ENCODE measurements at places on chromosomes 12 and 14.

DNA sequence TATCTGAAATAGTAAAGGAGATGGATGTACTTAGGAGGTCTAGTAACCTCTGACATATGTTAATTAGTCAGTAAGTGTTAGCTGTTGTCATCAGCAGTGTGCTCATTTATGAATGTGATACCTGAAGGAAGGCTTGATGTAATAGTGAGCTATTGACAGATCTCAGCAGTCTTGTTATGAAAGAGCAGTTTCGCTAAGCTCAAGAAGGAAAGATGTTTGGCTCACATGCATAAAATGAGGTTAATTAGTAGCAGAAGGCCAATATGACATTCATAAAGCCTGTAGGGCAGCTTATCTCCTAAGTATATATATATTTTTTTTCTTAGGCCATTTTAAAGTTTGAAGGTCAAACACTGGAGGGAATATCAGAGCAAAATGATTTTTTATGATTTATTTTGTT lies 2.8 kb downstream of the FAM234B start:
- no peak for DNase-seq

GRCh38 chr12:52691076-52691840 lies 11.1 kb upstream of the KRT1 start:
- DNase-seq, result peak; percentile 19

DNA sequence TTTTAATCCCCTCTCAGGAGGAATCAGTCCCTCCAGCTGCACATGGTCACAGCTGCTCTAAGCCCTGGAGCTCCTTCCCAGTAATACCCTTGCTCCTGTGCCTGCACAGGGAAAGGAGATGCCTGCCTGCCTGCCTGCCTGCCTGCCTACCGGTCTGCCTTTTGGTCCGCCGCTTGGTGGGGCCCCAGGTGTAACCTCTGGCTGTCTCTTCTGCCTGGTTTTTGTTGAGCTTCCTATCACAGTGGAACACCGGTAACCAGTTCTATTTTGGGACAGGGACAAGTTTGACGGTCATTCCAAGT lies 99.8 kb downstream of the DAD1 start:
- no peak for DNase-seq

GRCh38 chr14:56049536-56049935 lies 68.7 kb upstream of the PELI2 start:
- DNase-seq, result no peak

DNA sequence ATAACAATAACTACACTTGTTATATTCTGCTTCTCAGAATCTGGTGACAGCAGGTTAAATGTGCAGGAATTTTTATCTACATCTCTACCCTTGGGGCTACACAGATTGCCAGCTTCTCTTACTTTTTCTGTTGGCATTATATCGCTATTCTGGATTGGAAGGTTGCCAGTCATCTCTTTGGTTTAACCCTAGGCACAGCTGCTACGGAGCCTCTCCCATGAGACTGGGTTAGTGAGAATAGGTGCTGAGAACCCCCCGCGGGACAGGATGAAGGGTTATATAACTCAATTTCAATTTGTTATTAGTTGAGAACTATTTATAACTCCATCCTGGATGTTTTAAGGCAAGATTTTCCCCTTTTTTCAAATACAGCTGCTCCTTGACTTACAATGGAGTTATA lies 73.1 kb downstream of the ACADS start:
- DNase-seq, result no peak

DNA sequence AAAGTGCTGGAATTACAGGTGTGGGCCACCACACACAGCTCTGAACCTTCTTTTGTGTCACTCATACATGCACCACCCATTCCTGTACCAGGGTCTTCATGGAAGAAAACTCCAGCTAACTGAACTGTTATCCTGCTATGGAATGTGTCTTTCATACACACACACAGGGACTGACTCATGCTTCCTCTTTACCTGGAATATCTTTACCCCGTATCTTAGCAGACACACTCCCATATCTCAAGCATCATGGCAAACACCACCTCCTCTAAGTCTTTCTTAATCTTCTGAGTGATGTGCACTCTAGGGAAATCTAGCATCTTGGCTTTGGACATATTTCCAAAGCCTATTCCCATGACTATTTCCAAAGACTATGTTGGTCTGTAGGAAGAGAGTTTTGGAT lies 35.0 kb upstream of the DTX1 start:
- DNase-seq, result no peak

GRCh38 chr14:46999661-47000060 lies 348.1 kb upstream of the RPL10L start:
- no peak for DNase-seq
